ENCODE measurements at places on chromosomes 12 and 14.

DNA sequence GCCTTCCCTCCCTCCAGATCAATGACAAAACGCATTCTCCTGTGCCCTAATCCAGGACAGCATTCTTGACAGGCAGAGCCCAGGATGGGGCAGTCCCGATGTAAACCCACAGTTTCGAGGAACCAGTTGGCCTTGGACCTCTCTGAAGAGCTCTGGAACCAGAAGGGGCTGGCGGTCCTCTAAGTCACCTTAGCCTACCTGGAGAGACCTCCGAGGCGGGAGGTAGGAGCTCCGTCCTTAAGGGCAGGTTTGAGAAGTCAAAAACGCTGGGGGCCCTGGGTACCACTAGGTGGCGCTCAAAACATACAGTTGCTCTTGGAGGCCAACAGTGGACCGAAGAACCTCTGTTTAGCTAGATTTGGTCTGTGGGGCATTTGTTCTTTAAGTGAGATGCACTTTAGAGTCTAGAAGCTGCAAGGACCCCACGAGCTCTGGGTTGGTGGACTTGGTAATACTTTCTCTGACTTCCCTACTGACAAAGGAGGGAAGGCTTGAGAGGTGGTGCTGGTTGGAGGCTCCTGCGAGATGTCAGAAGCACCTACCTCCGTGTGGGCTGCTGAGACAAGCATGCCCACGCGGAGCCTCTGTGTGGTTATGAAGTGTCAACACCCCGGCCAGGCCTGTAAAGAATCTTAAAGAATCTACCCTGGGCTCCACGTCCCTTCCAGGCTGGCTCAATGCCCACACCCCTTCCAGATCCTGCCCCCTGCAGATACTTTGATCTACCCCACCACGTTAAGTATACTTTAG is 74.8 kb upstream of the CHST11 start:
- DNase-seq: peak; percentile 67

- DNase-seq: no peak
These were observed 193.3 kb downstream of the PHLDA1 start for GRCh38 chr12:75838309-75838708.

DNA sequence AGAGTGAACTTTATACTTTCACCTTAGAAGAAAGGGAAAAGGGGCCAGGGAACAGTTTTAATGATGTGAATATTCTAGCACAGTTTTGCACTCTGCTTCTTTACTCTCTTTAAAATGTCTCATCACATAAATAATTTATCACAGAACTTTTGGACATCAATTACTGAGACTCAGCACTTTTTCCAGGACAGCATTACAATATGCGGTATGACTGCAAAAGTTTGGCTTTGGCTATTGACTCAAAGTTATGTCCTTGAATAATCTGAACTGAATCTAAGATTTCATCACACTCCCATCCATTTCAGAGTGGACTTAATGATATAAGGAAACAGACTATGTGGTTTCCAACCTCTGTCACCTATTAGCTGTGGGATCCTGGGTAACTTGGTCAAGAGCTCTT is 11.7 kb downstream of the CCER1 start:
- no peak for DNase-seq

GRCh38 chr14:29944091-29944490 is 16.4 kb upstream of the PRKD1 start:
- no peak for DNase-seq

- no peak for DNase-seq
These were observed 191.7 kb downstream of the ALG10B start for GRCh38 chr12:38508246-38508645.

GRCh38 chr14:76352639-76353281 is 23.2 kb upstream of the ESRRB start:
- DNase-seq: peak; percentile 4

- DNase-seq: no peak
These were observed 2.4 kb downstream of the RNASE8 start for GRCh38 chr14:21059842-21060613.

DNA sequence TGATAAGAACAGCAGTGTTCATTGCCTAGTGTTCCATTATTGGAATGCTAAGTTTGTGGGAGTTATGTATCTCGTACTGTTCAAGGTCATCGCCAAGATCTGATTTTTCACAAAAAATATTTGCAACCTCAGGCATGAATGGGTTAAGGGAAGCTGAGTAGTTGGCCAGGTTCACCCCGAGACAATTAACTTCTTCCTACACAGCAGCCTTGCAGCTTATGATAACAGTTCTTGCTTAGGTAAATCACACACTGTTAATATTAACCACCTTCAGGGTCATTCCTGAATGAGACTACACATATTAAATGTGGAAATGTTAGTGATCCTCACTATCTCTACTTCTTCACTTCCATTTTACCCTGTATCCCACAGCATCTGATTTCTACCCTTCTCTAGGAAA is 18.0 kb downstream of the FKBP11 start:
- no peak for DNase-seq

- no peak for DNase-seq
These were observed 383.0 kb downstream of the LRIG3 start for GRCh38 chr12:58537278-58537677.

- no peak for DNase-seq
These were observed 177.4 kb downstream of the DPF3 start for GRCh38 chr14:72716476-72716875.

GRCh38 chr12:20376984-20377383 is 8.6 kb downstream of the PDE3A start:
- no peak for DNase-seq

DNA sequence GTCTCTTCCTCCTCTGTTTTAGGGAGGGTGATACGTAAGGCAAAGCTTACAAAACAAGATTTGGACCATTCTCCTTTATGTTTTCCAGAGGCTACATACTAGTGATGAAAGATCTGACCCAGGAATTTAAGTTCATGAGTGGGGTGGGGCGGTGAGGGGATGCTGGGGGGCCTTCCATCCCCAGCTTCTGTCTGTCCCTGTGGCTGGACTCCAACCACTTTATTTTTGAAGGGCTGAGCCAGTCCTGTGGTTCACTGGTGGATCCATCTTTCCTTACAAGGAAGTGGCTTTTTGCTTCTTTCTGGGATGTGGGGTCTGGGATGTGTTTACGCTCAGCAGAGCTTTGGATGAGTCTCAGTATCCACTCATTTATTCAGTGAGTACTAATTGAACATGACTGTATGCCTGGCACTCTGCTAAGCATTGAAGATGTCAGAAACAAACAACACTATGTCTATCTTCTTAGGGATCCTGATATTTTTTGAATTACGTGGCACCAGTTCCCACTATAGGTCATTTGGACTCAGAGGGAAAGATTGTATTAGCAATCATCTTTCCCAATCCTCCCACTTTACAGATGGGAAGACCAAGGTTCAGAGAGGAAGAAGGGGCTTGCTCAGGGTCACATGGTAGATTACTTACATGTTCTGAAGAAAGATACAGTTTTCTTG is 291.8 kb upstream of the TBX3 start:
- DNase-seq: no peak

DNA sequence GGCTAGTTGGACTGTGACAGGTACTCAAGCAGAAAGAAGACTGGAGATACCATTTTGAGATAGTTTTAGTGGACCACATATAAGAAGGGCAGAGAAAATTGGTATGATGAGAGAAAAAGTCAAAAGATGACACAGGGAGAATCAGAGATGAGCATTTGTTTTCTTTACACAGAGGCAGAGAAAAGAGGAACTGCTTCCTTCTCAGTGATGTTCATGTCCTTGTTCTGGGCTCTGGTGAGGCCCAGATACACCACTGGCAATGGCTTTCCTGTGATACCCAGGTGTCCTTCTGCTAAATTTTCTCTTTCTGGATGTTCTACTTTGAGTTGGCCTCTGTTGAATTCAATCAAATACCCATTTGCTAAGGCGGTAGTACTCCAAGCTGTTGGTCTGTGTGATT is 1782.7 kb upstream of the SEL1L start:
- no peak for DNase-seq

- DNase-seq: no peak
These were observed 136.1 kb downstream of the FGD4 start for GRCh38 chr12:32535288-32535999.

- DNase-seq: no peak
These were observed 47.5 kb downstream of the GARIN6 start for GRCh38 chr12:99695050-99695449.

GRCh38 chr12:94074216-94074979 is 74.0 kb upstream of the PLXNC1 start:
- no peak for DNase-seq

DNA sequence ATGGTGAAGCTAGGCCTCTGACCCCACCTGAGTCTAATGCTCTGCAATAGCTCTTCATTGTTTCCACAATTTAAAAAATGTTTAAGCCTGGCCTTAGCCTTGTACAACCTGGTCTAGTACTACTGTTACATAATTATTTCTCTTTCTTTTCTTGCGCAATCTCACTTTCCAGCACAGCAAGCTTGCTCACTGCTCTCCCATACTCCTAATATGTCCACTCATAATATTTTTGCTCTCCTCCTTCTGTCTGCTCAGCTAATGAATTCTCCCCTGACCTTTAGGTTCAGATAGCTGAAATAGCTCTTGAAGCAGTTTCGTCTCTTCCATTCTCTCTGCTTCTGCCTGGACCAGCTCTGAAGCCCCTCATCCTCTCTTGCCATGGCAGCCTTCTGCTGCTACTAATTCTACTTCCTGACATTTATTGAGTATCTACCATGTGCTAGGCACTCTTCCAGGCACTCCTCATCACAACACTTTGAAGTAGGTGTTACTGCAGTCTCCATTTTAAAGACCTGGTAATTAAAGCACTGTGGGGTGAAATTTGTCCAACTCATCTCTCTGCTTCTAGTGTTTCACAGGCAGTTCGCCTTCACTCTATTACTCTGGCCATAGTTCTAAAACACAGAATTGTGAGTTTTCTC is 2.8 kb upstream of the SLC48A1 start:
- no peak for DNase-seq

DNA sequence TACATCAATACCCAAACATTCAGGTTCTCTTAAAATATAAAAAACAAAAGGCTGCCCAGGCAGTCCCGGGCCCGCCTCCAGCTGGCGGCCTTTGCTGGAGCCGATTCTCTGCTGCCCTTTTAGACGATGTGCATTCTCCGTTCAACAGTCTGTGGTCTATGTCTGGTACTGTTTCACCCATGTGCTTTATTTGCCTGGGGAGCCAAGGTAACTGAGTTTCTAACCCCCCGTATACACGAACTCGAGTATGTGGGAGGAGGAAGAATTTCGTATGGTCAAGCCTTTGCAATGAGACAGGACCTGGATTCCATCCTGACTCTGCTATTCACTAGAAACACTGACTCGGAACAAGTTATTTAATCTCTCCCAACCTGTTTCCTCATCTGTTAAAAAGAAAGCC is 54.1 kb upstream of the GPR68 start:
- DNase-seq: no peak

DNA sequence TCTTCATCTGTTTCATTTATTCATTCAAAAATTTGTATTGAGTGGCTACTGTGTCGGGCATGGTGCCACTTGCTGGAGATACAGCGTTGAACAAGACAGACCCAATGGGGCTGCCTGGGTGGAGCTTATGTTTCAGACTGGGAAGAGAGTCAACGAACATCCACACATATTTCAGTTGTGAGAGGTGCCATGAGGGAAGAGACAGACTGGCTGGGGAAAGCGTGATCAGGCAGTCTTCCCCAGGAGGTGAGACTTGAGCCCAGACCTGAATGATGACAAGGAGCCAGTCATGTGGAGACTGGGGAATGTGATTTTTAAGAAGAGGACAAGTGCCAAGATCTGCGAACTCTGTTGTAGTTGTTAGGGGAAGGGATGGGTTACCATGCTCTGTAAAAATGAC is 12.2 kb downstream of the BICD1 start:
- no peak for DNase-seq

DNA sequence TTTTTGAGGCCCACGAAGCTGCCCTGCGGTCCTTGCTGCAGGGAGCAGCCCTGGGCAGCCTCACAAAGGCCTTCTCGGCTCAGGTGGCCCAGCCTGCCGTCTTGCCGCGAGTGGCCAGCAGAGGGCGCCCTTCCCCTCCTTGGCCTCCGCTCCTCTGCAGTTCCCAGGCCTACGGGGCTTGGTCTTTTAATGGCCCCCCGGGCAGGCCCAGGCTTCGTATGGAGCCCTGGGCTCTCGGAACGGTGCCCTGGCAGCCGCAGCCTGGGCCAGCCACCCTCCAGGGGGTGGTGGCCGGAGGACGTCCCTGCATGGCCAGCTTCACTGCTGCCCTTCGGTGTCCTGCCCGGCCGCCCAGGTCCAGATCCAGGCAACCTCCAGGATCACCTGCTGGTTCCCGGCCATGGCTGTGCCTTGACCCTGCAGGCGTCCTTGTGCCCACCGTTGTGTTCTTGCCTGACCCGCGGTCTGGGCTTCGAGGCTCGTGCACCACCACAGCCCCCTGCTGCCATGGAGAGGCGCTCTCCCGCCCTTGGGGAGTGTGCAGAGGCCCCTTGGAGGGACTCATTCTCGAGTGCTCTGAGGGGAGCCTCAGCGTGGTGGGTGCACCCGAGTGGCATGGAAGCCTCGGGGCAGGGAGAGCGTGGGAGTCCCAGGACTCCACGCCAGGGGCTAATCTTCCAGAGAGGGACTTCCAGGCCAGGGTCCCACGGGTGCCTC is 9.4 kb downstream of the ASPG start:
- peak; percentile 54 for DNase-seq

DNA sequence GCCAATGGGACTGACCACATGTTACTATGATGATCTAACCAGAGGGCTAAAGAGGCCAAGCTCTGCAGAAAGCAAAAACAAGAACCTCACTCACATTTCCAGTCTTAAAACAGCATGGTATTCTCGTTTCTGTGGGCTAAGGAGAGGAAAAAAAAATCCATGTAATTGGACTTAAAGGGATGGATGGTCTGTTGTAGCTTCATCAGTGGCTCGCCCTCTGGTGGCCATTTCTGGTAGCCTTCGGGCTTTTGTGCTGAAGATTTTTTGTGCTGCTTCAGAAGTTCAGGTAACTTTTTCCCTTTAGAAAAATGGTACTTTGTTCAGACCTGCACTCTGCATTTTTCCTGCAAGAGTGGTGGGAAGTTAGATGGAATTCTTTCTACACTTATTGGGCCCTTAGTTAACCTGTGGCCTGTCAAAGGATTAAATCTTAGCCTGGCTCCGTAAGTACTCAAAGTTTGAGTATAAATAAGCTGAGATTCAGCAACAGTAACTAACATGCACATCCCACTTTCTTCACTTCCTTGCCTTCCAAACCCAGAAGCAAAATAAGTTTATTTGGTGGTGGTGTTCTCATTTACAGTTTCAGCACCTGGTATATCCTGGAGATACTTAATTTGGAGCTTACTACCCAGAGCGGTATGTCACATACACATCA is 22.3 kb downstream of the DCAF4 start:
- DNase-seq: peak; percentile 38

DNA sequence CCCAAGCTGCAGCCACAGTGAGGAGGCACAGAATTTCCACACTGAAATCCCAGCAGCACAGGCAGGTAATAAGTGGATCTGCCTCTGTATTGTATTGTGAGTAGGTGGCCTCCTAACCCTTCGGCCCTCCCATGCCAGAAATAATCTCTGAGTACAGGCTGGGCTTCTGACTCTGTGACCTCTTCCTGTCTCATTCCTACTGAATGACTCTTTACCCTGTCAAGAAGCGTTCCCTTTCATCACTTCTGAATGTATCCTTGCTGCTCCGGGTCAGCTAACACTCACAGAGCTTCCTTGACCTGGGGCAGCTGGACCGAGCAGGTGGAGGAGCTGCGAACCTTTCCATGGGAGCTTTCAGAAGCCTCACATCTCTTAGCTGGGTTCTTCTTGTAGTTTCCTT is 119.6 kb downstream of the SLC8A3 start:
- DNase-seq: no peak

Measured in T follicular helper cell (primary cell).